ENCODE measurements at places on chromosomes 3 and 15.

GRCh38 chr3:5002174-5002870, 23.1 kb downstream of the BHLHE40 start:
- DNase-seq, result no peak

- no peak for DNase-seq
Observed at GRCh38 chr3:181623924-181624694, 87.6 kb upstream of the SOX2 start.

- DNase-seq, result no peak
Observed at GRCh38 chr3:49377483-49377882, 19.3 kb upstream of the GPX1 start.

DNA sequence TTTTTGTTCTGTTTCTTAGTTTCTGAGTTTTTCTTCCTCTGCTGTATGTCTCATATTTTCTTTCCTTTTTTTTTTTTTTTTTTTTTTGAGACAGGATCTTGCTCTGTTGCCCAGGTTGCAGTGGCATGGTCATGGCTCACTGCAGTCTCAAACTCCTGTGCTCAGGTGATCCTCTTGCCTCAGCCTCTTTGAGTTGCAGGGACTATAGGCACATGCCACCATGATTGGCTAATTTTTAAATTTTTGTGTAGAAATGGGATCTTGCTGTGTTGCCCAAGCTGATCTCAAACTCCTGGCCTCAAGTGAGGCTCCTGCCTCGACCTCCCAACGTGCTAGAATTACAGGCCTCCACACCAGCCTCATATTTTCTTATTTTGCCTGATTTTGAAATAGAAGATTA, 51.9 kb downstream of the CTDSPL2 start:
- DNase-seq, result no peak

DNA sequence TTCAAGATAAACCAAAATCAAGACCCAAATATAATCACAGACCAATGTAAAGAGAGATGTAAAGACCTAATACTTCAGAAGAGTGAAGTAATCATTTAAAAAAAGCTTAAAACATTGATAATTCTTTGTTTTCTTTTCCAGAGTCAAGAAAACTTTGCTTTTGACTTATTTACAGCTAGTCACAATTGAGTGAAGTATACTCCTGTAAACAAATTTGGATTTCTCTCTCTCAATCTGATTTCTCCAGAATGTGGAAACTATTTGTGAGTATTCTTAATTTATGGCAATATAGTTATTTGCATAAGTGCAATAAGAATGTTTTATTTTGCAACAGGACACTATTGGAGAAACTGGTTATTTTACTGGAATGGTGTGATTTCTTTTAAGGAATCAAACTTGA, 43.7 kb upstream of the ZBTB20 start:
- DNase-seq, result no peak

- DNase-seq, result no peak
Observed at GRCh38 chr3:50657816-50658215, 16.9 kb upstream of the DOCK3 start.

DNA sequence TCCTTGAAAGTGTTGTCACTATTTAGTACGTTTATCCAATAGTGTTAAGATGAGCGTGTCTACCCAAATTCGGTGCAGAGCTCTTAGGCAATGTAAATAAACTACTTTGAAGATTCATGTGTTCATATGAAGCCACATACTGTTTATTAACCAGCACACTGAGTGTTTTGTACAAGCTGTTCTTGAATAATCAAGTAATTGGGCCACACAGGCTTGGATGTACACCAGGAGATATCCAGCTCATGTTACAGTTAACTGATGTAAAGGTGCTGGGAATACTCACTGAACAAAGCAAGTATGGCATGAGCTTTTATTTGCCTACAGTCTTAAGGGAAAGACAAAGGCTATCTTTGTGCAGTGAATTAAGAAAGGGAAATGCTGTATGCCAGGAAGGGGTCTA, 632 bp upstream of the DHX36 start:
- no peak for DNase-seq

DNA sequence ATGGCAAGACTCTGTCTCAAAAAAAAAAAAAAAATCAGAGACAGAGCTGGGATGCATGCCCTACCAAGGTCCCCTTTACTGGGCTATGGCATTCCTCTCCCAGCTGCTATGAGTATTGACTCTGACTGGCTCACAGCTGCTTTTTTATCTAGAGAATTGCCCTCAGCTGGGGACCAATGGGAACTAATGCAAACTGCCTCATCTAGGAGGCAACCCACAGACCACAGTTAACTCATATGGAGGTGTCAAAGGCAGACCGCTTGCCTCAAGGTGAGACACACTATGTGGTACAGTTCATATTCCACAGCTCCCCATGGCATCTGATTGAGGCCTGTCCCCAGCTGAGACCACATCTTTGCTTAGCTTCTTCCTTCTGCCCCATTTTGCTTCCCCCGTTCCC, 183.5 kb upstream of the EOMES start:
- DNase-seq, result no peak

DNA sequence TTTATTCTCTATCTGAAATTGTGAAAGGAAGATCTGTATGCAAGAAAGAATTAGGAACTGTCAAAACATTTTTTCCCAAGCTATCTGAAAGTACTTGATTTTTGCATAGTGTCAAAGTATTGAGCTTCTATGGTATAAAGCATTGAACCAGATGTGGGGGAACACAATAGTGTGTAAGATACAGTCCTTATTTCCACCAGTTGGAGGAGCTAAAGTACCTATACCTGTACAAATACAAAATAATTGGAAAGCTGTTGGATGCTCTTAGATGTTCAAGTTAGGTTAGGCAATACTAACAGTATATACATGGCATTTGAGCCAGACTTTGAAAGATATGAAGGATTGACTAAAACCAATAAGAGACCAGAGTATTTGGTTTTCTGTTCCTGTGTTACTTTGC, 148.4 kb downstream of the B3GALNT1 start:
- no peak for DNase-seq

DNA sequence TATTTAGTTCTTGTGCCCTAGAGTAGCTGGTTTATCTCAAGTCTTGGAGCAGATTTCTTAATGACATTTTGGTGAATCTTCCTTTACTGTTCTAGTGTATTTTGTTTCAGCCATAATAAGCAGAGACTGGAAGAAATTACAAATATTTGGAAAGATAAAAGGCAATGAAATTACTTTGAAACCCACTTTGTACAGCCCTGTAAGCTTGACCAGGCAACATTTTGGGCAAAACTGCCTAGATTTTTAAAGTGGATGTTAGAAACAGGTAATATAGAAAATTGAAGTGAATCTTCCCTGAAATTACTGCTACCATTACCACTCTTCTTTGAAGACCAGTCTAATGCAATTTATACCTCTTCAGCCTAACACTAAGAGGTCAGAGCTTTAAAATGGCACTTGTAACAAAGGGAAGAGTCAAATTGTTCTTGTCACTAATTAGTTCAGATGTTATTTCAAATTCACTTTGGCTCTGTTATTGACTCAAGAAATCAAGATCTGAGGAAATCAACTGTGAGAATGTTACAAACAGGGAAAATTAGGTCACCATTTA, 589.4 kb downstream of the NLGN1 start:
- no peak for DNase-seq

GRCh38 chr3:111112913-111113312, 41.3 kb downstream of the NECTIN3 start:
- DNase-seq, result no peak

DNA sequence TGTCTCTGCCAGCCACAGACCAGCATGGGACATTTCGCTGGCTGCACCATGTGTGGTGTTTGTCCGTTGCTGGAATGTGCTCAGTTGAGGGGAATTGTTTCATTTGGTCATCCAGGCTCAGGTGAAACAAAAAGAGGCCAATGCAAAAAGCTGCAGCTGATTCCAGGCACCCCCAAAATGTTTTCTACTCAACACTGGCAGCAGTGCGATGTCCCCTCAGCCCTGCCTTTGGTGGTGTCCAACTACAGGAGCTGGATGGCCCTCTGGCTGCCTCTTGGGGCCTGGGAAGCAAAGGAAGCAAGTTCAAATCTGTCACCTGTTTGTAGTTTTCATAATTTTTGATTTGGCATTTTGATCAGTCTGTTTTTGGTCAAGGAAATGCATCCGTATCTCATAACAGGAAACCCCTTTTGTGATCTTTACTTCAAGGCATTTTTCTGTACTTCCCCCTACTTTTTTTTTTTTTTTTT, 141.8 kb downstream of the EEFSEC start:
- DNase-seq, result no peak

DNA sequence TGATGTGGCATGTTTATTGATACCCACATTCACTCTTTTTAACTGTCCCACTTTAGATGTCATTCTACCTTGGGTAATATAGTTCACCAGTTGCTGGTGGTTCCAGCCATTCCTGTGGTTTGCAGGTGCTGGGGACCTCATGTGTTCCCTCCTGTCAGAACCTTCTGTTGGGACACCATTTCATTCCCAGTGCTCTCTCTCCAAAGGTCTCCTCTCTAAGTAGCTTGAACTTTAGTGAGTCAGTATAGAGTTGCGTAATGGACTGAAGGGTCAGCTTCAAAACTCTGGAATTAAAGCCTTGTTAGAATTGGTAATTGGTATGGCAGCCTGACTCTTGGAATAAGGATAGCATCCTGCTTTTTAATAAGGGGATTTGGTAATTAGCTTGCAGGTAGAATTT, 108.5 kb downstream of the PLCL2 start:
- no peak for DNase-seq

DNA sequence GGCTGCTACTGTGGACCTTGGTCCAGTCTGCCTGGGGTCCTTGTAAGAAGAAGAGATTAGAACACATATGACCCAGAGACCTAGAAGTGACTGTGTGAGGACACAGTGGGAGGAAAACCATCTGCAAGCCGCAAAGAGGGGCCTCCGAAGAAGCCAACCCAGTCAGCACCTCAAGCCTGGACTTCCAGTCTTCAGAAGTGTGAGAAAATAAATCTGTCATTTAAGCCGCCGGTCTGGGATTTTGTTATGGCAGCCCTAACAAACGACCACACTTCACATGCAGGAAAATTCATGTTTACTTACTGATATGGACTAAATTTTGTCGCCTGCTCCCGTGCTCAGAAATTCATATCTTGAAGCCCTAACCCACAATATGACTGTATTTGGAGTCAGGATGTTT, 44.4 kb upstream of the TMC3 start:
- DNase-seq, result no peak

DNA sequence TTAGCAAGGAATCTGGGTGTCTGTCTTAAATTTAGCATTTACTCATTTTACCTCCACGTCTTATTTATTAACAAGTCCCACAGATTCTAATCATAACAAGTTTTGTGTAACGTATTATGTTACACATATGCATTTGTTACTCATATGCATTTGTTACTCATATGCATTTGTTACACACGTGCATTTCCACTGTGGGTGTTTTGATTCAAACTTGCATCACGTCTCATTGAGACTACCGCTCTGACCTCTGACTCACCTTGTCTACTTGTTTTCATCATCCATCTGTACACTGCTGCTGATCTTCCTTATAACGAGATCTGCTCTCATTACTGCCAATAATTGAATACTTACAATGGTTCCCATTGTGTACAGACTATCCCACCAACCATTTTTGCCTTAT, 1141.4 kb downstream of the TBL1XR1 start:
- no peak for DNase-seq

GRCh38 chr3:67325231-67325630, 327.1 kb downstream of the KBTBD8 start:
- no peak for DNase-seq

DNA sequence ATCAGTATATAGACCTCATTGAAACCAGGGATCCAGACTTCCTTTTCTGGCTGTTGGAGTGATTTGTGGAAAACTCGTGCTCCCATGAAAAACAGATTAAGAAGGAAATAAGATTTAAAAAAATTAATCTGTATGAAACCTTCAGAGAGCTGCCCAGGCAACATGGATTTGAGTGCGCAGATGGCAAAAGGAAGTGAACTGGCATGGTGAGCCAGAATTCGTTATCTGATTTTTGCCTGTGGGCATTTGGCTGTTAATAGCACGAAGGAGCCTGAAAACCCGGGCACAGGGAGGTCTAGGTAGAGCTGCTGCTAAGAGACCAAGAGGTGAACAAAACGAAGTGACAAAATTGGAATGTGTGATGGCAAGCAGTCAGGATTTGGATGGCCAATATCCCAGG, 19.1 kb upstream of the SPINK8 start:
- no peak for DNase-seq

DNA sequence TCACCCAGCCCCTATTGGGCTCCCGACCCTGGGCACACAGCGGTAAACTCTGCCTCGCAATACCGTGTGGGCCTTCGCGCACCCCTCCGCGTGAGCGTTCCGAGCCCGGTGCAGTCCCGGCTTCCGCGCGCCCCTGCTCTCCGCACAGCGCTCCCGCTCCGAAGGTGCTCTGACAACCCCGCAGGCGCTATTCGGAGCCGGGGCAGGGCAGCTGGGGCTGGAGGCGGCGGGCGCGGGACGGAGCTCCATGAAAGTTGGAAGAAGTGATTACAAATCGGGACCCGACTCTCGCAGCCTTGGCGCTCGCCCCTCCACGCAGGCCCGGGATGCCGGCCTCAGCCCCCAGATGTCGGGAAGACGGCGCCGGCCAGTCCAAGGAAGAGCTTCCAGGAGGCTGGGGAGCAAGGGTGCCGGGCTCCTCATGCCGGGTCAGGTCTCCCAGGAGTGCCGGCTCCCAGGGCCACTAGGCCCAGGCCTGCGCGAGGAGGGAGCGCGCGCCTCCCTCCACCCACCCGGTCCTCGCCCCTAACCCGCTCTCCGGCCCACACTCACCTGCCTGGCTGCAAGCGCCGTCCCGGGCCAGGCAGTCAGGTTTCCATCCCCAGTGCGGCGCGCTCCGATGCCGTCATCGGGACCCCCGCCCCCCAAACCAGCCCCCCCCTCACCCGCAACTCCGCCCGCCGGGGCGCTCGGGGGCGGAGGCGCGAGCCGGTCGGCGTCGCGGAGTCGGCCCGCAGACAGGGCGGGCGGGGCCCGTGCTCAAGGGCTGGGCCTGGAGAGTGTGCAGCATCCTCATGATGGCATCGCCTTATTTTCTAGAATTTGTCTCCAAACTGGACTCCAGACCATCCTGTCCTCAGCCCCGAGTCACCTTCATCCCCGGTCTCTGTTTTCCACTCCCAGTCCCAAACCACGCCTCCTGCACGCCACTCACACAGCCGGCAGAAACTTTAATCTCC, at the start of gene KIF7:
TSS of gene KIF7 (minus strand) at position 621 of the 959 bp plus-strand sequence. CDS start 2,537 bp downstream, outside the sequence.
- DNase-seq, result no peak

GRCh38 chr3:112610121-112610520, 30.8 kb downstream of the CCDC80 start:
- DNase-seq, result no peak

DNA sequence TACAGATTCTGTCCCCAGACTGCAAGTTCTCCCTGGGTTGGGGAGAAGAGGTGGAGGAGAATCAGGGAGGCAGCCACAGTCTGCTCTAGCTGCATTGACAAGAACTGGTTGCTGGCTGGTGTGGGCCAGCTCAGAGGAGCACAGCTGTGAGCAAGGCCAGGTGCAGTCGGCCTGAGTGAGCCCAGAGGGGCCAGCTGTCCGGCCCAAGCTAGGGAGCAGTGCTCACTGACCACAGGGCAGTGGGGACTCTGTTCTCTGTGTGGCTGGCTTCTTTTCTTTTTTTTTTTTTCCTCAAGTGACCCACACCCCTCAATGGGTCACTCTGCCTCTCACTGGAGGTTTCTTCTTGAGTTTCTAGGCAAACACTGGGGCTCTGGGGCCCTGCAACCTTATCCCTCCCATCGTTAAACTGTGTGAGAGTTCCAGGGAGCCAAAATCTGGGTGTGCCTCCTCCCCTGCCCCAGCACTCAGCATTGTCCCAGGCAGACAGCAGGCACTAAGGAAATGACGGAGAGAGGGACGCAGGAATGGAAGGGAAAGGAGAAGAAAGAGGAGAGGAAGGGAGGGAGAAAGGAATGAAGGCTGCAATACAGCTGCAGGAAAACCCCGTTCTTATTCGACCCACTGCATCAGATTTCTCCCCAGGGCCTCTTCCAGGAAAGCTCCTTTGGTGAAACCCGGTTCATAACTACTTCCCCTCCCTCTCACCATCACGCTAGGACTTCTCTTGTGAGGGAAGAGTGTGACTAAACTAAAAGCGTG, 37.7 kb upstream of the HES1 start:
- no peak for DNase-seq

All from DMS79 (cell line).